ENCODE measurements at places on chromosomes 4 and X. TPM values are rescaled to one million over a fixed set of nuclear protein-coding genes. Genes with fewer than 3 reads are reported as not detected.
A peak's percentile ranks its signal among the peaks of the same experiment; 100 is the strongest.

GRCh38 chr4:7938266-7938608 is 1.4 kb downstream of the AFAP1 start:
- no peak for DNase-seq

- DNase-seq = no peak
Observed at GRCh38 chr4:87941537-87942392, 33.7 kb upstream of the SPP1 start.

- DNase-seq = peak; percentile 94
Observed at GRCh38 chr4:38730830-38731646, 51.8 kb downstream of the TLR10 start.

- DNase-seq = no peak
Observed at GRCh38 chr4:88320780-88321373, 36.5 kb upstream of the PPM1K start.

DNA sequence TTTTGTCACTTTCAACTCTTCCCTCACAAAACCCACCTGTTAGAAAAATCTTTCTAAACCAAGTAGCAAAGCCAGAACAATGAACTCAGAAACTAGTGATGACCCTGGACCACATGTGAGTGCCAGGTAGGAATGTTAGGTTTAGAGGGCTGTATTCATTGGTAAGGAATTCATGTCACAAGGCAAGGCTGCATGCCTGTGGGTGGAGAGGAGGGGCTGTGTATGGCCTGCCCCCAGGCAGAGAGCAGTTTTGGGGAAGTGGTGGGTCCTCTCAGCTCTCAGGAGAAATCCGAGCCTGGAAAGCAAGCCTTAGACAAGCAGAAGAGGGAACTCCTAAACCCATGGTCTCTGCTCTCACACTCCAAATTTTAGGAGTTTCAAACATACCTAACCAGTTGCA is 2.4 kb downstream of the RNF175 start:
- DNase-seq = no peak

Gene TMSB4X
- 3,201 TPM for total RNA-seq

Data from endothelial cell (in vitro differentiated cells).